Stomach (tissue), 19 donors: ENCODE measurements at places on chromosomes 2 and 18. TPM values are rescaled to one million over a fixed set of nuclear protein-coding genes. Genes with fewer than 3 reads are reported as not detected.

The HOXD9 gene
- not detected for total RNA-seq

The MROH2A gene
- not detected for total RNA-seq

The SRD5A2 gene
- total RNA-seq = not detected

The MEP1B gene
- not detected for total RNA-seq

The POLR1A gene
- 26.4 TPM for total RNA-seq

The GKN1 gene
- total RNA-seq = 867 TPM

DNA sequence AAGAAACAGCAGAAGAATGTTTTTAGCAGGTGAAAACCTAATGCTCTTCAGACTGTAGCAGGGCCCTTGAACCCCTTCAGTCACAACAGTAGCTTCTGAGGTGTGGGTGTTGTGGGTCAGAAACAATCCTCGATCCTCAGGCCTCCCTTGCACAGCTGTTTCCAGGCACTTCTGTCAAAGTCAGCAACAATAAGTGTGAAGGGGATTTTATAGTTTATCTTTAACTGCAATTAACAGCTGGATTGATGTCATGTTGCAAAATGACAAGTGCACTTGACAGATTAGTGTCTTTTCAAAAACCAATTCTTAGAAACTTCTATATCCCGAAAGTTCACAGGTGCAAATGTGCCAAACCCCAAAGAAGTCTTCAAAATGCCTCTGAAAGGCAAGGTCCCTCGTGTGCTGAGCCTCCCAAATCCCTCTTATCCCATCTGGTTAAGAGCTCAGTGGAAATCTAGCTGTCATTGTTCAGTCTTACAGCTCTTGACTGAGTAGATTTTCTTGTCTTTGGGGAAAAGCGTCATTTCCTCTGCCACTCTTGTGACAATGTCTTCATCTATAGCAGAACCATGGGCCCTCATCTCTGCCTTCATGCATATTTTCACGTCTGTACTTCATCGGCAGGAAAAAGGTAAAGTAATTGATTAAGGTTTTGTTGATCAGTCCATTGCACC is 29.6 kb downstream of the M1AP start:
- H3K4me1 ChIP-seq = no peaks in the 10 kb centered on the region
- no peaks in the 10 kb centered on the region for H3K36me3 ChIP-seq
- DNase-seq = no peak
- no peaks in the 10 kb centered on the region for H3K27me3 ChIP-seq

DNA sequence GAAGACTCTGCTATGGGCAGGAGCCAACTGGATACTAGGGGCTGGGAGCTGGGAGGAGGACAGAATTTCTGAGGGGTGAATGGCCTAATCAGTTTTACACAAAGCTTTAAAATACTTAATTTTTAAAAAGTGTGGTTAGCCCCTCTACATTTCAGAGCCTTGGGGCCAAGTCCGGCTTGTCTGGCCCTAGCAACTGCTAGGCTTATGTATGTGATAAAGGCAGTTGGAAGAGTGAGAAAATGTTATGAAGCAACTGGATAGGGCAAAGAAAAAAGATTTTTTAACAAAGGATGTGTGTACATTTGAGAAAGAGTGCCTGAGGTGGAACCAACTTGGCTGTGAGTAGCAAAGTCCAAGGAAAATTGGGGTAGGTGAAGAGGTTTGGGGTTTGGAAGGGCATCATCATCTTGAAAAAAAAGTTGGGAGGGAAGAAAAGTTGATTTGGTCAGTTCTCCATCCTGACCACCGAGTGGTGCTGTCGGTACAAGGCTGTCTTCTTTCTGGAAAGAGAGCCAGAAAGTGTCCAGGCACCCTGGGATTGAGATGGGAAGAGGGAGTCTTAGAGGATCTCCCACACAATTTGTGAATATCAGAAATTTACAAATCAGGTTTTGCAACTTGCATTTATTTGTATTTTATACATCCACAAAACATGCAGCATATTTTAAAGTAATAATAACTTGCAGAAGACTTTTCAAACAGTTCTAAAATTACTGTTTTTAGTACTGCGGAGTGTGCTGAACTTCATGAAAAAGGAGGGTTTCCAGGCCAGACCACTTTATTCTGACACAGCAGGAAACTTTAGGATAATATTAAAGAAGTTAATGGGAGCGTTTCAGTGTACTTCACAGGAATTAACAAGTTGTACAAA is 10.5 kb upstream of the CDK15 start:
- H3K27ac ChIP-seq = no peak overlapping the region
- H3K4me1 ChIP-seq = no peaks in the 10 kb centered on the region
- no peaks in the 10 kb centered on the region for H3K27me3 ChIP-seq
- H3K4me3 ChIP-seq = no peak overlapping the region
- peak; percentile 76 for DNase-seq

- H3K4me1 ChIP-seq = no peaks in the 10 kb centered on the region
- no peak for DNase-seq
- H3K27ac ChIP-seq = no peak overlapping the region
- no peaks in the 10 kb centered on the region for H3K36me3 ChIP-seq
- peaks cover 7% of the 10 kb centered on the region for H3K27me3 ChIP-seq
- H3K4me3 ChIP-seq = no peak overlapping the region
Observed at GRCh38 chr18:74310411-74310810, 5.2 kb upstream of the C18orf63 start.

GRCh38 chr2:186641807-186642321 is 52.0 kb upstream of the FAM171B start:
- DNase-seq = peak; percentile 88
- H3K4me3 ChIP-seq = no peak overlapping the region
- H3K27me3 ChIP-seq = no peaks in the 10 kb centered on the region
- no peaks in the 10 kb centered on the region for H3K4me1 ChIP-seq
- H3K27ac ChIP-seq = peak overlapping the region; percentile 51
- H3K36me3 ChIP-seq = no peaks in the 10 kb centered on the region

- DNase-seq = no peak
- H3K27ac ChIP-seq = no peak overlapping the region
- peaks cover 18% of the 10 kb centered on the region for H3K36me3 ChIP-seq
- no peak overlapping the region for H3K4me3 ChIP-seq
- peaks cover 5% of the 10 kb centered on the region for H3K4me1 ChIP-seq
- no peaks in the 10 kb centered on the region for H3K27me3 ChIP-seq
Observed at GRCh38 chr2:200428961-200429665, 80.8 kb downstream of the KCTD18 start.

DNA sequence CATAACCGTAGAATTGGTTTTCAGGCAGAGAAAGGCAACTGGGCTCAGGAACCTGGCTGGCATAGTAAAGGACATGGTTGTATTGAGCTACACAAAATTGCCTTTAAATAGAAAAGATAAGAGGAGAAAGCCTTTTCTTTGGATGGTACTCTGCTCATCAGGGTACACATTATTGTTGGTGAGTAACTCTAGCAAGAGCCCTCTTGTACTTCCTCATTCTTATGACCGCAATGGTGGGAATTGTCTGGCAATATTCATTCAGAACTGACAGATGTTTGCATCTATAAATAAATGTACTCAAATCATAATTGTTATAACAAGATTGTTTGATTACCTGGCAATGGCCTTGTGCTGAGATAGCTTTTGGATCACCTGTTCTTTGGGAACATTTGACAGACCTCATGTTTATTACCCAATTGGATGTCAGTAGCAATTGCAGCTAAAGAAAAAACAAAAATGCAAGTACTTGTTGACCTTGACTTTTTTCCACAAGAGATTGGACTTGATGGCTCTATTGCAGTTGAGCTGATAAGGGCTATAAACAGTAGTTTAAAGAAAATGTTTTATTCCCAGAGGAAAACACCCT is 43.9 kb downstream of the MEIS1 start:
- DNase-seq = no peak
- H3K36me3 ChIP-seq = no peaks in the 10 kb centered on the region
- H3K4me1 ChIP-seq = peaks cover 19% of the 10 kb centered on the region

GRCh38 chr2:121906170-121906569 is 150.7 kb downstream of the TSN start:
- no peak for DNase-seq
- H3K27me3 ChIP-seq = peaks cover 21% of the 10 kb centered on the region
- peaks cover 5% of the 10 kb centered on the region for H3K4me1 ChIP-seq
- H3K4me3 ChIP-seq = no peak overlapping the region
- H3K36me3 ChIP-seq = no peaks in the 10 kb centered on the region

DNA sequence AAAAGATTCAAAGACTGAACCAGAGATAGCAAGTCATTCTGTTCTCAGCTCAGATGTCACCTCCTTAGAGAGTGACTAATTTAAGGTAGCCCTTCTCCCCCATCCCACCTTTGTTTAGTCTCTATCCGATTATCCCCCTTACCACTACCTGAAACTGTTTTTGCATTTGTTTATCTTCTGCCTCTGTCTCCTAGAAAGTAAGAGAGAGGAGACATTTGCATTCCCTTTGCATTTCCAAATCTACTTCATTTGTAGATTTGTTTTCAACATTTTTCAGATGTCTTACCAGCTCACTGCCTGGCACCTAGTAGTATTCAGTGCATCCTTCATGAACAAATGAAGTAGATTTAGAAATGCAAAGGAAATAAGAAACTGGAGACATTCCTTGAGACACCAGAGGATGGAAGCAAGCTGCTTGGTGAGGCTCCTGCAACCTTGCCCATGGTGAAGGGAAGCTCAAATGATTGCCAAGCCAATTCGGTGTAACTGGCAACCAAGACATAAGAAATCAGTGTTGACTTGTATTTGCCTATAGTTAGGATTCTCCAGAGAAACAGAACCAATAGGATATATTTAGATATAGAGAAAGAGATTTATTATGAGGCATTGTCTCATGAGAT is 385.7 kb downstream of the STK39 start:
- H3K36me3 ChIP-seq = no peaks in the 10 kb centered on the region
- no peak overlapping the region for H3K4me3 ChIP-seq
- H3K4me1 ChIP-seq = peaks cover 13% of the 10 kb centered on the region
- H3K27me3 ChIP-seq = no peaks in the 10 kb centered on the region
- H3K27ac ChIP-seq = no peak overlapping the region

DNA sequence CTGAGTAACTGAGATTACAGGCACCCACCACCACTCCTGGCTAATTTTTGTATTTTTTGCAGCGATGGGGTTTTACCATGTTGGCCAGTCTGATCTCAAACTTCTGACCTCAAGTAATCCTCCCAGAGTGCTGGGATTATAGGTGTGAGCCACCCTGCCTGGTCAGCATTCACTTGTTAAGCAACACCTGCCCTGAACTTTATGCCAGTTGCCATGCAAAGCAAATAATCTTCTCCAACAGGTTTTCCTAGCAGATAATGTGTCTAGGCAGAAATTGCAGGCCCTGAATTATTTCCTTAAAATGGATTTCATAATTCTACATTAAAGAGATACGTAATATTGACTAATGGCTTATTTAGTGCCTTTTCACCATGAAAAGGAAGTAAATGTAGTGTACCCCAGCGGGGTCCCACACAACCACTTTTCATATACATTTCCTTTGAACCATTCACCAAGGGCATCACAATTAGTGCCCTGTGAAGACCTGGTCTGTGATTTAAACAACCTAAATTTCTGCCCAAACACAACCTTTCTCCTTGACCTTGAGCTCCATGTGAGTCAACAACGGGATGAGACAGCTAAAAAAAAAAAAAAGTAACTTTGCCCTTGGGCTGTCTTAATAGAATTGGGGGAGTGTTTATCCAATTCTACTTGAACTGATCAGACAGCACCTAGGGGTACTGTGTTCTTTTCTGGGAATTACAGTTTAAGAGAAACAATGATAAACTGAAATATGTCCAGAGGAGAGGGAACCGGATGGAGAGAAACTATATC is 41.6 kb downstream of the EEF1B2 start:
- no peak overlapping the region for H3K4me3 ChIP-seq
- no peak overlapping the region for H3K27ac ChIP-seq
- DNase-seq = no peak
- H3K36me3 ChIP-seq = no peaks in the 10 kb centered on the region
- no peaks in the 10 kb centered on the region for H3K4me1 ChIP-seq

GRCh38 chr2:9313443-9313842 is 106.8 kb downstream of the ASAP2 start:
- H3K4me1 ChIP-seq = peaks cover 51% of the 10 kb centered on the region
- H3K36me3 ChIP-seq = no peaks in the 10 kb centered on the region
- H3K4me3 ChIP-seq = no peak overlapping the region
- H3K27ac ChIP-seq = no peak overlapping the region

- H3K4me1 ChIP-seq = no peaks in the 10 kb centered on the region
- DNase-seq = no peak
- no peaks in the 10 kb centered on the region for H3K36me3 ChIP-seq
- no peaks in the 10 kb centered on the region for H3K27me3 ChIP-seq
- H3K4me3 ChIP-seq = no peak overlapping the region
- no peak overlapping the region for H3K27ac ChIP-seq
Observed at GRCh38 chr2:14428056-14428455, 204.5 kb upstream of the LRATD1 start.

DNA sequence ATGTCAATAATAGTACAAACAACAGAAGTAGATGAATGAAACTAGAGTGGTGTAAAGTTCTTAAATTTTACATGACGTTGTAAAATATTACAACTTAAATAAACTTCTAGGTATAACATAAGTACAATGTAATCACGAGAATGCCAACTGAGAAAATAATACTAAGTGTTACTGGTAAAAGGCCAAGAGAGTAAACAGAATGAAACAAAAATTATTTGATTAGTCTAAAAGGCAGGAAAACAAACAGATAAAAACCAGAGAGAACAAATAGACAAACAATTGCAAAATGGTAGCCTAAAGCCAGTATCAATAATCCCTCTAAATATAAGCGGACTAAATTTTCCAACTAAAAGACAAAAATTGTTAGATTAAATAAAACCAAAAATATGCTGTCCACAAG is 71.9 kb downstream of the SMAD2 start:
- no peaks in the 10 kb centered on the region for H3K4me1 ChIP-seq
- peaks cover 66% of the 10 kb centered on the region for H3K36me3 ChIP-seq

GRCh38 chr2:61179701-61180639 is 18.0 kb downstream of the C2orf74 start:
- H3K4me1 ChIP-seq = peaks cover 64% of the 10 kb centered on the region
- DNase-seq = peak; percentile 79
- H3K27me3 ChIP-seq = no peaks in the 10 kb centered on the region
- peak overlapping the region; percentile 5 for H3K27ac ChIP-seq
- H3K36me3 ChIP-seq = peaks cover 51% of the 10 kb centered on the region

GRCh38 chr2:207619764-207620203 is 5.4 kb downstream of the METTL21A start:
- H3K27ac ChIP-seq = no peak overlapping the region
- no peak for DNase-seq
- H3K27me3 ChIP-seq = no peaks in the 10 kb centered on the region
- no peak overlapping the region for H3K4me3 ChIP-seq
- peaks cover 49% of the 10 kb centered on the region for H3K36me3 ChIP-seq

GRCh38 chr2:97713296-97714083 is at the start of gene ZAP70:
Gene ZAP70, plus strand, starts transcription at chr2:97713576. Its CDS starts 10,461 bp downstream, at chr2:97724037.
- no peaks in the 10 kb centered on the region for H3K27me3 ChIP-seq
- H3K4me1 ChIP-seq = no peaks in the 10 kb centered on the region
- no peaks in the 10 kb centered on the region for H3K36me3 ChIP-seq
- H3K27ac ChIP-seq = peak within 1 kb of the TSS; percentile 31

GRCh38 chr2:33153008-33153407 is 206.3 kb downstream of the LTBP1 start:
- H3K4me3 ChIP-seq = no peak overlapping the region
- H3K4me1 ChIP-seq = peaks cover 1% of the 10 kb centered on the region
- peak overlapping the region; percentile 58 for H3K27ac ChIP-seq
- H3K36me3 ChIP-seq = no peaks in the 10 kb centered on the region
- H3K27me3 ChIP-seq = no peaks in the 10 kb centered on the region
